ENCODE measurements at places on chromosomes 13 and 19.
A peak's percentile ranks its signal among the peaks of the same experiment; 100 is the strongest.

DNA sequence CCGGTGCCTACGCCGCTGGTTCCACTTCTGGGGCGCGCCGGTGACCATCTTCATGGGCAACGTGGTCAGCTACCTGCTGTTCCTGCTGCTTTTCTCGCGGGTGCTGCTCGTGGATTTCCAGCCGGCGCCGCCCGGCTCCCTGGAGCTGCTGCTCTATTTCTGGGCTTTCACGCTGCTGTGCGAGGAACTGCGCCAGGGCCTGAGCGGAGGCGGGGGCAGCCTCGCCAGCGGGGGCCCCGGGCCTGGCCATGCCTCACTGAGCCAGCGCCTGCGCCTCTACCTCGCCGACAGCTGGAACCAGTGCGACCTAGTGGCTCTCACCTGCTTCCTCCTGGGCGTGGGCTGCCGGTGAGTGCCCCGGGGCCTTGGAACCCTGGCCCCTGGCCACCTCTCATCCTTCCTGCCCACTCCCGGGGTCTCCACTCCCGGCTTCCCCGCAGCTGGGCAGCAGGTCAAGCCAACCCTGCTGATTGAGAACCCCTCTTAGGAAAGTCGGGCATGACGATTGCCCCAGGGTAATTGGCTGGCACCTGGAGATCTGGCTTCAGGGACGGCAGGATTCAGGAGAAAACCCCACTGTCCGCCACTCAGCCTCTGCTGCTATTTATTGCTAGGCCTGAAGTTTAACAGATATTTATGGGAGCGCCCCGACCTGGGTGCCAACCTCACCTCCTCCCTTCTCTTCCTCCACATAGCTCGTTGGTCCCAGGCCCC is 39.1 kb downstream of the TRPM4 start:
- DNase-seq, result no peak

GRCh38 chr19:17025991-17026658 is 485 bp downstream of the CPAMD8 start:
- DNase-seq, result no peak

- DNase-seq, result no peak
These were observed 353.1 kb downstream of the ENOX1 start for GRCh38 chr13:43433691-43434141.

- peak; percentile 45 for DNase-seq
These were observed 44.2 kb downstream of the TBC1D4 start for GRCh38 chr13:75437582-75438318.

DNA sequence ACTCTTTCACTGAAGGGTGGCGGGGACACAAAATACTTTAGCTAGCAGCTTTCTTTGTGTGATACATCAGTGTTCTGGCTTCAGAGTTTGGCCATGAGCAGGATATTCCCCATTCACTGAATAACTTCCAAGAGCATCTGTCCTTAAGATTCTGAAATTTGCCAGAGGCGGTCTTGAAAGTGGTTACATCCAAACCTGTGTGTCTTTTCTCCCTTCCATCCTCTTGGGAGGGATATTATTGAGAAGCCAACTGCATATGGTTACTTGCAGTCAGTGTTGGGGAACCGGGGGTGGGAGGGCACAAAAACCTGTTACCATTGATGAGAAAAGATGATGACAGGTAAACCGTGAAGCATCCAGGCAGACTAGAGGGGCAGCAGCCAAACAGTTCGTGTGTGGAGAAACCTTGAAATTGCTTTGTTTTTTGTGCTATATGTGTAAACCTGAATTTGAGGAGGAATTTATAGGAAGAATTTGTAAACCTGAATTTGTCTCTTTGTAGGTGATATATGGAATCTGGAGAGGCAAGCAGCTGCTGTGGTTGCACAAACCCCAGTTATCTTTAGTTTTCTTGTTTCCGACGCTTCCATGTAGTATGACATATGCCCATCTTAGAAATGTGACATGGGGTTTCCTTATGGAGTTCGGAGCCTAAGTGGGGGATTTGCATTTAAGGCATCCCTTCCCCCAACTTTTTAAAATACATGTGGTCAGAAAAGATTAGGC is 104.8 kb downstream of the WDFY2 start:
- no peak for DNase-seq

GRCh38 chr13:107241381-107241780 is 673.4 kb upstream of the ARGLU1 start:
- no peak for DNase-seq

- no peak for DNase-seq
These were observed 136.8 kb upstream of the SERP2 start for GRCh38 chr13:44236801-44237207.

GRCh38 chr13:73717632-73718031 is 416.6 kb downstream of the KLF12 start:
- DNase-seq, result no peak

- peak; percentile 41 for DNase-seq
These were observed 27.2 kb upstream of the CBY2 start for GRCh38 chr13:45674908-45675307.

DNA sequence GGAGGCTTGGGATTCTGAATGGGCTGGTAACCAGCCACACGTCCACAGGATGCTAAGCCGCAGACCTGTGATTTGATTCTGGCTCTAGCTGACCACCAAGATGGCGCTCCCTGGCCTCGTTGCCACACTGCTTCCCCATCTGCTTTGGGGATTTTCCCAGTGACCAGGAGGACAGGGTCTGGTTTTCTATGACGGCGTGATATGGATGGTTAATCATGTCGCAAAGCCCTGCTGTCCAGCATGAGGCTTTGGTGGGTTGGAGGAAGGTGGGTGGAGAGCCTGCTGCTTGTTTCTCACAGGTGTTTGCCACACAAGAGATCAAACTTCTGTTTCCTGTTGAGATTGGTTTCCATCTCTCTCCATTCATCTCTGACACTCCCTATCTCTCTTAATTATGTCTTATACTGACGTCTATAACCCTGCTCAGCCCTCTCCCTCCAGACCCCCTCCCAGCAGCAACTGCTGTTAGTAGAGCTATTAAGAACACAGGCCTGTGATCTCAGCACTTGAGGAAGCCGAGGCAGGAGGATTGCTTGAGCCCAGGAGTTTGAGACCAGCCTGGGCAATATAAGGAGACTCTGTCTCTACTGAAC is 102.7 kb downstream of the SIPA1L3 start:
- DNase-seq, result no peak

GRCh38 chr13:33119856-33120543 is 103.8 kb downstream of the KL start:
- no peak for DNase-seq

DNA sequence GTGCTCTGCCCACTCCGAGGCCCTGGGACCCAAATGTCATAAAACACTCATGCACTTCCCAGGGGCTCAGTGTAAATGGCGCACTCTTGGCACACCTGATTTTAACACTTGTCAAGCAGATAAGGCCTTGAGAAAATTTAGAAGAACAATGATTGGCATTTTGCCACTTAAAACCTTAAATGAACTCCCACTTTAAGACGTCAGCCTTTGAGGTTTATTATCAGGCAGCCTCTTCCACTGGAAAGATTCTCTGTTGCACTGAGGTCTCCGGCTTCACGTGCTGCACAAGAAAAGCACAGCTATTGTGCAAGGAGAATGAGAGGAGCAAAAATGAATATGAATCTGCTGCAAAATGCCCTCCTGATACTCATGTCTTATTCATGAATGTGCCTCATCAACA is 38.5 kb upstream of the ATP11A start:
- no peak for DNase-seq

- peak; percentile 72 for DNase-seq
These were observed 209.2 kb downstream of the KCTD12 start for GRCh38 chr13:76677043-76677442.

- DNase-seq, result no peak
These were observed at the start of gene GRIN3B for GRCh38 chr19:1000095-1000494. GRIN3B (plus strand) TSS chr19:1000419; CDS start chr19:1000438, 19 bp downstream.

DNA sequence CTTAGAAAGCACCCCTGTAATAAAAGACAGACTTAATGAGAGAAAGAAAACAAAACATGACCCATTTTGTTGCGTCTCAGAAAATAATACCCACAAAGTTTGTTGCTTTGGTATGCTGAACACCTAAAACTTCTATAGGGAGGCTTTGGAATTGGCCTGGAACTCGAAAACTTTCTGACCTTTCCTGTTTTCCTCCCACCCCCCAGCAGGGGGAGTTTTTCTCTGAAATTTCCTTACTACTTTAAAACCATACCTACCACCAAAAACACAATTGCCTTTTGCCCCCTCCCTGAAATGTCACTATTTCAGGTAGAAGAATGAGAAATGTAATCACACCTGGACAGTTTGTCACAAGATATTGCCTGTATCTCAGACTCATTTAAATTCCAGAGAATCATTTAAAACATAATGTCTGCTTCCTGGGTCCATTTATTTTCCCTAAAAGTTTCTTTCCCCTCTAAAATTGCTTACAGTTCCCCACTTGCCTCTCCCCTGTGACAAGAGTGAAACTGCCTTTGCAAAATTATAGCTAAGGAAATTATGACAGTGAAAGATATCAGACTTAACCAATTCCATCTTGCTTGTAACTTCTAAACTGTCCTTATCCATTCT is 2700.2 kb downstream of the PCDH9 start:
- no peak for DNase-seq

GRCh38 chr13:33116321-33117010 is 100.2 kb downstream of the KL start:
- no peak for DNase-seq

- no peak for DNase-seq
These were observed at the start of gene IL27RA for GRCh38 chr19:14031719-14032480. IL27RA (plus strand) TSS chr19:14031762; CDS start chr19:14031873, 111 bp downstream.

GRCh38 chr19:33840783-33841182 is 44.1 kb downstream of the KCTD15 start:
- DNase-seq, result no peak

DNA sequence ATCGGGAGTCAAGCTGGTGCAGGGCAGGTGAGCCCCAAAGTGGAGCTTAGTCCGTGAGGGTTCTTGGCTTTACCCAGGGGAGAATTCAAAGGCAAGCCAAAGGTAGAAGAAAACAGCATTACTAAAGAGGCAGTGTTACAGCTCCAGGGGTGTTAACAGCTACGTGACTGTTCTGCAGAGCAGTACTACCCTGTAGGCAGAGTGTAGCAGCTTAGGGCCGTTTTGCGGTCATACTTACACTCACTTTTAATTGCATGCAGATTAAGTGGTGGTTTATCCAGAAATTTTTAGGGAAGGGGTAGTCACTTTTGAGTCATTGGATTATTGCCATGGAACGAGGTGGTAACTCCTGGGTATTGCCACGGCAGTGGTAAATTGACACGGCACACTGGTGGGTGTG is 482.2 kb downstream of the SLITRK5 start:
- DNase-seq, result no peak

DNA sequence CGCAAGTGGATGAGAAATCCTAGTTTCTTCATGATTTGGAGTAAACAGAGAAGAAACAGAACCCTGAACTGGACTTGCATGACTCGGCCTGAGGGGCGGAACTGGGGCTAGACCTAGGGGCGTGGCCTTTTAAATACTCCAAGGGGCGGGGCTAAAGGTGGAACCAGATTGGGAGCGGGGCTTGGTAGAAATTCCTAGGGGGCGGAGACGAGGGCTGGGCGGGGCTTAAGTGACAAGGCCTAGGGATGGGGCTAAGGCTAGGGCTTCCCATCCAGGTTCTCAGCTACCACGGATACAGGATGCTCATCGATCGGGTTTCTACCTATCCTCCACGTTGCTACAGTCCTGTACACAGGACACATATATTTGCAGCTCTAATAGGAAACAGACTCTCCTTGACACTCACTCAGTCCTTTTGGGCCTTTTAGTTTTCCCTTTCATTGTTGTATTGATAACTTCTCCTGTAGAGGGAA is 372 bp upstream of the ZNF699 start:
- DNase-seq, result peak; percentile 60

- no peak for DNase-seq
These were observed 6.7 kb upstream of the PLIN4 start for GRCh38 chr19:4524808-4525562.

- no peak for DNase-seq
These were observed 35.6 kb downstream of the NDFIP2 start for GRCh38 chr13:79516595-79516994.

GRCh38 chr13:97574926-97575325 is 141.0 kb downstream of the RAP2A start:
- no peak for DNase-seq

DNA sequence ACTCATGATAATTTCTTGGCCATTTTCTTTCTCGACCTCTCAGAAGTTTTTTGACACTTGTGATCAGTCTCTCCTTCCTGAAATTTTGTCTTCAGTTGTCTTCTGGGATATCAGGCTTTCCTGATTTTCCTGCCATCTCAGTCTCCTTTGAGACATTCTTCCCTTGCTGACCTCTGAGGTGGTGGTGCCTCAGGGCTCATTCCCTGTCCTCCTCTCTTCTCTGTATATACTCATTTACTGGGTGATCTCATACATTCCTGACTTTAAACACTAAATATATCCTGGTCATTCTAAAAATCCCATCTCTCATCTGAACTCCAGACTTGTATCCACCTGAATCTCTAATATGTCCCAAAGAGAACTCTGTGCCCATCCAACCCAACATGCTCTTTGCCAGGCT is 31.3 kb upstream of the STARD13 start:
- no peak for DNase-seq

- DNase-seq, result no peak
These were observed 12.2 kb downstream of the GTF2F2 start for GRCh38 chr13:45132369-45133064.

DNA sequence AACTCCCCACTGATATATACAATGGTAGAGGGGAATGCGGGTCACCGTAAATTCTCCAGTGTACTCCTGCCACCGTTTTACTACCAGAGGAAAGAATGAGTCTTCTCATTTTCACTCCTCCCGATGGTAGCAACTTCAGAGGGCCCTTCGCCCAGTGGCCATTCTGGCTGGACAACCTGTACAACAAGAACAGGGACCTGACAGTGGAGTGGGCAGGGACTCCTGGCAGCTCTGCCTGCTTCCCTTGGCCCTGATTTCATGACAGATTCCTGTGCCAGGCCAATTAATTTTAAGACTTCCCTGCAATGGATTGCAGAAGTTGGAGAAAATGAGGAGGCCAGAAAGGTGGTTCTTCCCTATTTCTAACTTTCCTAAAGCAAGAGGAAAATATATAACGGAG is 148.9 kb downstream of the GPC6 start:
- no peak for DNase-seq

- DNase-seq, result no peak
These were observed 35.9 kb upstream of the ZSCAN5A start for GRCh38 chr19:56350416-56351045.

DNA sequence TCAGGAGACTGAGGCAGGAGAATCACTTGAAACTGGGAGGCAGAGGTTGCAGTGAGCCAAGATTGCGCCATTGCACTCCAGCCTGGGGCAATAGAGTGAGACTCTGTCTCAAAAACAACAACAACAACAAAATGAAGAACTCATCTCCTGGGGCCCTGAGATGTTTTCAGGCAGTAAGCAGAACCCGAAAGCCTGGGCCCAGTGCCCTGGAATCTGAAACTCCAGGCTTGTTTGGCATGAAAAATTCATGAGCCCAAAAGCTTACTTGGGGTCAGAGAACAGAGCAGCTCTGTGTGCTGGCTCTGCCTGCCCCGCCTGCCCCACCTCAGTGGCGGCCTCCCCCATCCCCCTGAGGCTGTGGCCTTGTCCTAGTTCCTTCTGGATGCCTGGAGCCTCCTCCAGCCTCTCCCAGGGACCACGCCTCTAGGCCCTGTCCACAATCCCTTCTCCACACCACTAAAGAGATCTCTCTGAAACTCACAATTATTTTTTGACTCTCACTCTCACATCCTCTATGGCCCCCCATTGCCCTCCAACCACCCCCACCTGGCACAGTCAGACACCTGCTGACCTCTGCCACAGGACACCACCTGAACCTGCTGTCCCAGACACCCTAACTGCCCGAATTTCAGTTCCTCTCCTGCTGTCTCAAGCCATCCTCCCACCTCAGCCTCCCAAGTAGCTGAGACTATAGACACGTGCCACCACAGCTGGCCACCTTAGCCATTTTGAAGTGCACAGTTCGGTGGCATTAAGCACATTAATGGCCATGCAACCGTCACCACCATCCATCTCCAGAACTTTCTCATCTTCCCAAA is 6.9 kb upstream of the AP1M2 start:
- no peak for DNase-seq
